Sciatic nerve (tissue), 2 donors: ENCODE measurements at places on chromosomes 6 and 20. TPM values are rescaled to one million over a fixed set of nuclear protein-coding genes. Genes with fewer than 3 reads are reported as not detected.

COL19A1 gene
- total RNA-seq, result 0.98 TPM

MYB gene
- total RNA-seq, result 0.22 TPM

TENT5A gene
- 24.2 TPM for total RNA-seq

TINAG gene
- 0.31 TPM for total RNA-seq

ZFAND3 gene
- 58.9 TPM for total RNA-seq

TTBK1 gene
- 0.04 TPM for total RNA-seq

TPD52L1 gene
- 38.1 TPM for total RNA-seq
